Stimulated activated CD4-positive, alpha-beta T cell treated with anti-CD3 and anti-CD28 coated beads, Interleukin-1b, Interleukin-23, amount 100 ng/mL, for 1 hour (primary cell): ENCODE measurements at places on chromosomes 3 and 15.

- no peak for DNase-seq
Observed at GRCh38 chr15:38696109-38696727, 131.6 kb upstream of the RASGRP1 start.

- no peak for DNase-seq
Observed at GRCh38 chr3:154932633-154933032, 147.5 kb upstream of the MME start.

- no peak for DNase-seq
Observed at GRCh38 chr3:107855710-107856109, 235.1 kb downstream of the CD47 start.

DNA sequence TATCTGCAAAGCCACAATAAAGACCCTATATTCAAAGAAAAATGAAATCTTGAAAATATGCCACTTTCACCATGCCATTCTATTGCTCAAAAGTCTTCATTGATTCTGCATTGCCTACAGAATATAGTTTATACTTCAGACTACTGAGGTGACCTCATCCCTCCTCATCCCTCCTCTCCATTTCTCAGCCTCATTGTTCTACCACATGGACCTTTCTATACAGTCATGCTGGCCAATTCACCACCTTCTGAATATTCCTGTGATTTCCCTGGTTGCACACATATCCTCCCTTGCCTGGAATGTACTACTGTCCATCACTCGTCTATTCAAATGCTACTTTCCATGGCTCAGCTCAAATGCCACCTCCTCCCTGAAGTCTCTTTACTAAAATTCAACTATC is 3.5 kb upstream of the COL8A1 start:
- no peak for DNase-seq

- DNase-seq, result no peak
Observed at GRCh38 chr15:99486371-99487336, 79.1 kb upstream of the MEF2A start.

DNA sequence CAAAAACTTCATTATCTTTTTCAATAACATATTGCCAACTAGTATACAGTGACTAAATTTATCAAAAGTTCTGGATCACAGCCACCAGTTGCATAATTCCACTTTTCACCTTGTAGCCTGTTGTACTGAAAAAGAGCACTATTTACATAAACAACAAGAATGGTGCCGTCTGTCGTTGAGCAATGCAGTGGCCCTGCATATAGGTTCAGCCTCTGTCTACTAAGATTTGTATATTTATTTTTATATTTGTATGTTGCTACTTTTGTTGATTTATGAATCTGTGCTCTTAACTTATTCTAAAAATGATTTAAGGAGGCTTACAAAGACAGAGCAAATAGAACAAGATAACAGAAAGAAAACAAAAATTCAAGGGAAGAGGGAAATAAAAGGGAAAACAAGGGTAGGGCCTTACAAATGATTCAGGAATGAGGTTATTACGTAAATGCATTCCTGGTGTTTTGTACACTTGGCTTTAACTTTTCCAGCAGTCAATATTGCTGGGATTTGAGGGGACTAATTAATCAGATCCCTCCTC is 257.6 kb upstream of the STT3B start:
- DNase-seq, result no peak

GRCh38 chr3:56890448-56891091 is 88.8 kb upstream of the ARHGEF3 start:
- no peak for DNase-seq

GRCh38 chr3:9301091-9301490 is 51.6 kb upstream of the SRGAP3 start:
- DNase-seq, result no peak

DNA sequence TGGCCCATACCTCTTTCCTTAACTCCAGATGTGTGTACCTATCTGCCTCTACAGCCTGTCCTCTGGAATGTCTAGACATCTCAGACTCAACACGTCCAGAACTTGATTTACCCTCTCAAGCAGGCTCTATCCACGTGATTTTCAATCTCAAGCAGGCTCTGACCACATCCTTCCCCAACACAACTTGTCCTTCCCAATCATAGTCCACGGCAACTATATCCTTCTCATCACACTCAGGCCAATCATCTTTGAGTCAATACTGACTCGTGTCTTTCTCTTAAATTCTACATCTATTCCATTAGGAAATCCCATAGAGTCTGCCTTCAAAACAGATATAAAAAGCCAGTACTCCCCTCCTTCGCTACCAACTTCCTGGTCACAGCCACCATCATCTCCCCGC is 70.4 kb downstream of the FOXP1 start:
- no peak for DNase-seq

DNA sequence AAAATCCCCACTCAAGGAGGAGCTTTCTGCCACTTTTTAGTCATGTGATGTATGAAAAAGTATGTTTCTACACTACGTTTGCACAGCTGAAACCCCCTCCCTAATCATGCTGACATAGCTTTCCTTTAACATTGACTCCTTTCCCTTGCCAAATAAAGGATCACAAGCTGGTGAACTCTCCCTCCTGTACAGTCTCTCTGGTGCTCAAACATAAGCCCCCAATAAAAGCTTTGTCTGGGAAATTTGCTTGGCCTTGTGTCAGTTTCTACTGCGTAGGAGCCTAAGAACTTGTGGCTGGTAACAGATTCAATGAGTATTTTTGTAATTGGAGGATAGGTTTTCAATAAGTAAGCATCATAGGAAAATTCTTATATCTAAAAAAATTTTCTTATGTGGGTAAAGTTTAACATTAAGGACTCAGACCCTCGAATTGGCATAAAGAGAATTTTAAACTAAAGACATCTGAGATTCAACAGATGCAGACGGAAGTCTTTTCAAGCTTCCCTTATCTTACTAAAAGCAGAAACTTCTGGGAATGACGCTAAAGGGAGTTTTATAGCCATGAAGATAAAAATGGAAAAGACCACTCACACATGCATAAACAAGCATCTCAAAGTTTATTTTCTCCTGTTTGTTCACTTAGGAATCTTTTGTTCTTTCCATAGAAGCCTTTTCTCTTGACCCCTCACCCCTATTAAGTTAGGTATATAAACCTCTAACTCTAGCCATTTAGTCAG is 44.1 kb upstream of the P2RY1 start:
- DNase-seq, result no peak

GRCh38 chr3:37793889-37794591 is 67.6 kb upstream of the CTDSPL start:
- DNase-seq, result no peak

DNA sequence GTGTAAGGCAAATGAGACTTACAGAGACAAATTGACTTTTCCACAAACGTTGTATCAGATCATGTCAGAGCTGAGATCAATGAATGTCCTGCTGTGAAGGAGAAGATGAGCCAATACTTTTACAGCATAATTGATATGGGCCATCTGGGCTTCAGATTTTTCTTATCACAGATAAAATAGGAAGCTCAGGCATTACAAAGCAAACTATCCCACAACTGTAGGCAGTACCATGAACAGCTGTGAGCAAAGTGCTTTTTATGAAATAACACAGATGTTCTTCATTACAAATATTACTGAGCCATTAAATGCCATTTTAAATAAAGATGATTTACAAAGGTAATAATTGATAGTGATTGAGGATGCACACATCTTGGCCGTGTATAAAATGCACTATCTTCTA is 852.3 kb downstream of the OTOL1 start:
- no peak for DNase-seq

GRCh38 chr15:93088200-93088980 is 621 bp downstream of the RGMA start:
- DNase-seq, result no peak

- DNase-seq, result no peak
Observed at GRCh38 chr15:86101818-86102217, 22.1 kb downstream of the AGBL1 start.

DNA sequence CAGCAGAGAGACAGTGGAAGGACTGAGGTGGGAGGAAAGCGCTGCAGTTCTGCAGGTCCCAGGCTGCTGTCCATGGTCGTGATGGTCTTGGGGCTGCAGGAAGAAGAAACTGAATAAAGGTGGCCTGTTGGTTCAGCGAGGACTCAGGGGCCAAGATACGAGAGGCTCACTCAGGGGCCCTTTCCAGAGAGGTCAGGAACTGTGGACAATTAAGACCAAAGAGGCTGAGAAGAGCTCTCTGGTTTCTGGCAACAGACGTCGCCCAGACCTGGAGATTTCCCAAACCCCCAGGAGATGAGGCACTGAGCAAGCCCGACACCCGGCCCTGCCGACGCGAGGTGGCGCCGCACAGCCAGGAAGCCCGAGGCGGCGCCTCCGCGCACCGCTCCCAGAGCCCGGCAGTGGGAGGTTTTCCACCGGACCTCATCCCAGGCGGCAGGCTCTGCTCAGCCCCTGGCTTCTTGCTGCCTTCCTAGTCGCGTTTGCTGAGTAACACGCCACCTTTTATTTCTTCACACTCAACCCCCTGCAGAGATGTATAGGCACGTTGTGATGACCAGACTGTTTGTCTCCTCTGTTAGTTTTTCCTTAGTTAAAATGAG is 56.4 kb upstream of the ARRDC4 start:
- DNase-seq, result no peak

DNA sequence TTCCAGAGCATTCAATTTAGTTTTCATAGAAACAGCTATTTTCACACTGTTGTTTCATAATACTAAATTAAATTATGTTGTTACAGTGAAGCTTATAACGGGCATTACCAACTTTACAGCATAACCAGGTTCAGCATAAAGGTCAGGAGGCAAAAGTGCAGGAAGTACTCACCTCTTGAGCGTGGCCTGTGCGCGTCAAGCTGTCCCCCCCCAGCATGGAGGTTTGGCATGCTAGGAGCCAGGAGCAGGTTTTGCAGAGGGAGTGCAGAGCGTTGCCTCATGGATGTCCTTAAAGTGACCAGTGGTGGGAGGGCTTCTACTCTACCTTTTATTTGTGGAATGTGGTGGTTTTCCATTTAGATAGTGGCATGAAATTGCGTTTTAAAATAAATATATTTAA is 104.4 kb downstream of the EEFSEC start:
- DNase-seq, result no peak

DNA sequence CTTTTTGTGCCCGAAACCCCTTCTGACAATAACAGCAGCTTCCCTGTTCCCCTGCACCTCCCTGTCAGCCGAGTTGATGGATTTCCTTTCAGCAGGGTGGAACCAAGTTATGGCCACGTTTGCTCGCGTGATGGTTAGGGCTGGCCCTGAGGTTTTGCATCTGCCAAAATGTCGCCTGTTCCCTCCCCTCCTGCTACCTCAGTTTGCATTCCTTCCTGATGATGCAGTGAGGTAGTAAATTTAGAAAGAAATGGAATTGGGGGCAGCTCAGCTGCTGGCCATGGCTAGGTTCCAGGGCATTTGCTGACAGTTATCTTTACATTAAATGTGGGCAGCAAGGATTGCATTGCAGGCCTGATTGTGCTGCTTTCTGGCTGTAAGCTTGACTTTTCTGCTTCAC is 13.2 kb downstream of the LIMD1 start:
- DNase-seq, result no peak

DNA sequence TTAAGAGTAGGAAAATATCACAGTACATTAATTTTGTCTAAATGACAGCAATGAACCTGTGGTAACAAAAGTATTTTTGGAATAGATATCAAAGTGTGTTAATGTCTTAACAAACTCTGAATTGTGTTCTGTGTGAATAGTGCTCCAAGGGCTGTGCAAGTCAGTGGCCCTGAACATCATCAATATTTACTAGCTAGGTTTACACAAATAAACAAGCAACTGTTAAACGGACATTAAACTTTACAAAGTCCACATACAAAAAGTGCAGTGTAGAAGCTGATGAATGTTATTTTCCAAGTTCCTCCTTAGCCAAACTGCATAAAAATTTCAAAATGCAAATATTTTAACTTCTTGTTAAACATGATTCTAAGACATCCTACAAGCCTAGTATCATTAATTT is 2.1 kb upstream of the GTF2A2 start:
- DNase-seq, result no peak

GRCh38 chr15:82554351-82554750 is 14.1 kb upstream of the RPS17 start:
- no peak for DNase-seq

GRCh38 chr3:7567160-7567559 is 706.2 kb downstream of the GRM7 start:
- DNase-seq, result no peak

DNA sequence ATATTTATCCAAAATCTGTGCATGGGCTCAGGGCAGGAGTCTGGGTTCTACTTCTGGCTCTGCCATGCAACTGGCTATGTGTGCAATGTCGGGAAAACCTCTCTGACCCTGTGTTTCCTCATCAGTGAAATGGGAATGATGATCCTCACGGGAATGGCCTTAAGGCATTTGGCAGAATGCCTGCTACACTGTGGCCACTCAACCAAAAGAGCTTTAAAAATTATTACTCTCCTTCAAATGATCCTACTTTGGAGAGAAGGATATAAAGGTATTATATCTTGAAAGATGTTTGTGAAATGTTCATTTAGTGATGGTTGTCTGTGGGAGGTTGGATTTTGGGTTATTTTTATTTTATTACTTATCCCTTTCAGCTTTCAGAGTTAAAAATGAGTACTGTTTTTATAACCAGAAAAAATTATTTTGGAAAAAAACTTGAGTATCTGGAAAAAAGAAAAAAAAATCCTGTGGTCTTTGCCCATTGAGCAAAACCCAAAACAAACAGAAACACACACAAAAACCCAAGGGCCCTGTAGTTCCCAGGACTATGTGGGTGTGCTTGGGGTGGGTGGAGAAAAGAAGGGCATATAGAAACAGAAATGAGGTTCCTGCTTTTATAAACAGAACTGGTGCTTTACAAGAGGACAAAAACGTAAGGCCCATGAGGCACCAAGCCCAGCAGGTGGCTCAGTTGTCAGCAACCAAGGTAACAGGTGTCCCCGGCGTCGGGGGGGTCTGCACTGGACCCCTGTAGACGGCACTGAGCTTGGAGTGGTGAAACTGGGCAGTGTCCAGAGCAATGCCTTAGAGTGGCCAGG is 22.0 kb downstream of the RGMA start:
- DNase-seq, result no peak

DNA sequence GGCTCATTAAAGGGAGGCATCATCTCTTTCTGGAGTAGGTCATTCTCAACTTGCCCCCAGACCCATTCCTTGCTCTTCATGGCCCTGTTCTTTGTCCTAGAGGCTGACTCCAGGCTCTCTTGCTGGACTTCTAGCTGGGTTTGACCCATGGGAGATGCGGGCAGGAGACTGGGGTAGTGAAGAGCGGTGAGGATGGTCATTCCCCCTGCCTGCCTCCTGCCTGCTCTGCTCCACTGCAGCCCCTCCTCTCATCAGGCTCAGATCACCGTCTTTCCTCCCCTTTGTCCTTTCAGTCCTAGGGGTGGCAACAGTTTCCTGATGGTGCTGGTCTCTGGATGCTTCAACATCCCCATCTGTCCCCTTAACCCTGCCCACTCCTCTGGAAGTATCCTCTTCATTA is 170.9 kb downstream of the ABHD5 start:
- DNase-seq, result no peak

DNA sequence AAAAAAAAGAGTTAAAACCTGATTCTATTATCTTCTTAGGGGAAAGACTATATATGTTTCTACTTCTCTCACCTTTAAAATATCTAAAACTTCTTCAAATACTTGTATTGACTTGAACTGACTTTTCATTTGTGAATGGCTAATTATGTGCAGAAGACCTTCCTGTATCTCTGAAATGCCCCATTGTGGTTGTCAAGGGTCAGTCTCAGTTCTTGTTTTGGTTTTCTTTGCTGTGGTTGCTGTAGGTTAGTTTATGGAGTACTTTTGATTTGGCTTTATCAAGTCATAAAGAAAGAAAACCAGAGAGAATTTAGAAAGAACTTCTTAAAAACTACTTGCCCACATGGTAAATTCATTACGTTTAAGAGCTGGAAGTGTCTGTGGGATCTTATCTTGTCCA is 345.3 kb upstream of the POU1F1 start:
- DNase-seq, result no peak

- DNase-seq, result no peak
Observed at GRCh38 chr3:11154953-11155325, 646 bp downstream of the HRH1 start.

GRCh38 chr3:50237754-50238548 is 1.9 kb downstream of the GNAI2 start:
- peak; percentile 68 for DNase-seq
